ENCODE measurements at places on chromosomes 16 and 17.

DNA sequence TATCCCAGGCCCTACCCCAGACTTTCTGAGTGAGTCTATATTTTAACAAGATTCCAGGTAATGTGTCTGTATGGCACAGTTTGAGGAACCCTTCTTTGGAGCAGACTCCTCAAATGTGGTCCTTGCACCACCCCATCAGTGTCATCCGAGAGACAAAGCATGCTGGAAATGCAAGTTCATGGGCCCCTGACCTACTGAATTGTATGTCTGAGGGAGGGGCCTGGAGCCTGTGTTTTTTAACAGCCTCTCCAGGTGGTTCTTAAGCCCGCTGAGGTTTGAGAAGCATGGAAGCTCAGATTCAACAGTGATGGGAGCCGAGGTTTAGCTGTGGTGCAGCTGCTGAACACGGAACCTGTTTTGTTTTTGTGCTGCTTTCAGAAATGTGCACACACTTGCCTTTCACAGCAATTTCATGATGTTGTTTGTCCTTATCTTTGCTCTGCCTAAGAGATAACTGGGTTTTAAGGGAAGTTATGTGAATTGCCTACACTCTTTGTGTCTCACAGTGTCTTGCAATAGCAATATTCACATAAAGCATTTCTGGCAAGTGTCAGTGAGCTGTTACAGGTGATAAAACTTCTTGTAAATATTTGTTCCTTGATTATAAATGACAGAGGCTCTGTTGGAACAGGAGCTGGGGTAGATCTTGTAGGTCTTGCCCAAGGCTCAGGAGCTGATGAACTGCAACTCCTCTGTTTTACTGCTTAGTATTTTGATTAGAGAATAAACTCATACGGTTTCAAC, 32.0 kb upstream of the IL34 start:
- no peak for DNase-seq

DNA sequence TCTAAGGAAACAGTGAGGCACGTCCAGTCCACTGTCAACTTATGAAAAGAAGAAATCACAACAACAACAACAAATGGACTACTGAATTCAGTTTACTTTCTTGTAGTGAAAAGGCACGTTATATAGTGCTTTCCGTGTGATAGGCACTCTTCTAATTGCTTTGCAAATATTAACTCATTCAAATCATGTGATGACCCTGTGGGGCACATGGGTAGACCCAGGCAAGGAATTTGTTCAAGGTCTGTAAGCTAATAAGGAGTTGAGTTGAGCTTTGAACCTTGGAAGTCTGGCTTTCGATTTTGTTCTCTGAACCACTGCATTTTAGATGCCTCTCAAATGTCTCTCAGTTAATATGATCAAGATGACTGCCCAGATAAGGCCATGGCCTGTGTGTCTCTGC, 295.1 kb upstream of the RBFOX1 start:
- no peak for DNase-seq

GRCh38 chr17:14070344-14070984, 1.2 kb downstream of the COX10 start:
- DNase-seq, result no peak

DNA sequence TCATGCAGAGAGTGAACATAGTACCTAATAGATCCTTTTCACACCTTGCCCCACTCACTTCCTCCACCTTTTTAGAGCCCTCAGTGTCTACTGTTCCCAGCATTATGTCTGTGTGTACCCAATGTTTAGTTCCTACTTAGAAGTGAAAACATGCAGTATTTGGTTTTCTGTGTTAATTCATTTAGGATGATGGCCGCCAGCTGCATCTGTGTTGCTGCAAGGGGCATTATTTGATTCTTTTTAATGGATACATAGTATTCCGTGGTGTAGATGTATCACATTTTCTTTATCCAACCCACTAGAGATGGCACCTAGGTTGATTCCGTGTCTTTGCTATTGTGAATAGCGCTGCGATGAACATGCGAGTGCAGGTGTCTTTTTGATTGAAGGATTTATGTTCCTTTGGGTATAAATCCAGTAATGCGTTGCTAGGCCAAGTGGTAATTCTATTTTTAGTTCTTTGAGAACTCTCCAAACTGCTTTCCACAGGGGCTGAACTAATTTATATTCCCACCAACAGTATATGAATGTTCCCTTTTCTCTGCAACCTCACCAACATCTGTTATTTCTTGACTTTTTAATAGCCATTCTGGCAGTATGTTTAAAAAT, 47.1 kb downstream of the HLF start:
- DNase-seq, result no peak

DNA sequence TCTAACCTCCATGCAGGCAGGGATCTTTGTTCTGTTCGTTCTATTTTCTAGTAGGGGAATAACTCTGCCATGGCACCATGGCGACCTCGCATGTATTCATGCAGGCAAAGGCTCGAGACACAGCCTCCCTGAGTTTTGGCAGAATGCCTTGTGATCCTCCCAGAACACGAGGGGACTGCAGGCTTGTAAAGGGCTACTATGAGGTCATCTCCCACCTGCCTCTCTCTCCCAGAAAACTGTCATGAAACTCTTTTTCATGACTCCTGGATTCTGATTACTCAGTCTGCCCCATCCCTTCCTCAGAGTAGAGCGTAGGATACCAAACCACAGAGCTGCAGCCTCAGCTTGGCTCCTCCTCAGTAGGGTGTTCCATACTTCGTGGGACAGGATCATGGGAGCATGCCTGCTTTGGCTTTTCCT, 64.3 kb downstream of the IGF2BP1 start:
- DNase-seq, result no peak

- DNase-seq, result no peak
Observed at GRCh38 chr17:20207262-20207985, 198.3 kb downstream of the SPECC1 start.

GRCh38 chr16:558298-559020, 1.7 kb upstream of the PRR35 start:
- DNase-seq, result no peak

All from EL (cell line).